ENCODE measurements at places on chromosomes 5 and 9.

DNA sequence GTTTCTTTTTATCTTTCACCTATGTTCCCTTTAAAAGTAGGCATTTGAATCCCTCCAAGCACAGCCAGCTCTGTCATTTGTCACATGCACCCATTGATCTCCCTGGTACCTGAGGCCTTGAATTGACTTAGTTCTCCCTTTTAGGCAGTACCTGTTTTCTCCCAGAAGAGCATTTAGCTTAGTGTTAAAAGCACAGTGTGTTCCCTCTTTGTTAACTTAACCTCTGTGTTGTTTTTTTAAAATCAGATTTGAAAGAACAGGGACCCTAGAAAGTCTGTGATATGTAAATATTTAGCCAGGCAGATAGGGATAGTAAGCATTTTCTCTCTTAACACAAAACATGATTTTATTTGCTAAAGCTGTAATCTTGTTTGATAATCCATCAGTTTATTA lies 113.8 kb upstream of the SPATA31D4 start:
- DNase-seq = no peak

GRCh38 chr9:20382460-20383071 lies 239.7 kb downstream of the MLLT3 start:
- DNase-seq = no peak

DNA sequence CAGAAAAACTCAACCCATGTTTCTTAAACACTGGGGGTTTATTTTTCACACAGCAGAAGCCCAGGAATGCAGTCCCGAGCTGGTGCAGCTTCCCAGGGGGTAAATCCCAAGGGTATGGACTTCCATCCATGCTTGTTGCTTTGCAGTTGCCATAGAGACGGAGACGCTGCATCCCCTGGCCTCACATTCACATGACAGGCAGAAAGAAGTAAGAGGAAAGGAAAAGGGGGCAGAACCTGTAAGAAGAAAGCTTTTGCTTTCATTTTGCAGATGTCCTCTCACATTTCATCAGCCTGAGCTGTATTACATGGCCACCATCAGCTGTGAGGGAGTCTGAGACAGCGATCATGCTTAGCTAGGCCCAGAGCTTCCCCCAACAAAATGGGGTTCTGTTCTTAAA lies 321.0 kb downstream of the AGTPBP1 start:
- no peak for DNase-seq

DNA sequence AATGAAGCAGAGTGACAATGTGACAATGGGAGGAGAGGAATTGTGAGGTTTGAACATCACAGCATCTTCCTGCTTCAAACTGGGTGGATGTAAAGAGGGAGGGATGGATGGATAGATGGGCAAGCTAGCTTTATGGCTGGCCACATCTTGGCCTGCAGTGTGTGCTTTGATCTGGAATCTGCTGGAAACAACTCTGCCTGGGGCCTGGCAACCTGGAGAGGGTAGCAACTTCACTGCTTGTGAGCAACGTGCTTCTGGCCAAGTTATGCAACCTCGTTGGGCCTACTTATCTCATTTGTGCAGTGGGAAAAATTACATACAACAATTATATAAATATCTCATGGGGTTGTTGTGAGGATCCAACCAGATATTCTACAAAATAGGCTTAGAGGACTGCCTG lies 5.3 kb downstream of the IL9 start:
- no peak for DNase-seq

Data from T-helper 9 cell (primary cell).